Fibroblast of skin of scalp (primary cell): ENCODE measurements at places on chromosomes 12 and 14.

DNA sequence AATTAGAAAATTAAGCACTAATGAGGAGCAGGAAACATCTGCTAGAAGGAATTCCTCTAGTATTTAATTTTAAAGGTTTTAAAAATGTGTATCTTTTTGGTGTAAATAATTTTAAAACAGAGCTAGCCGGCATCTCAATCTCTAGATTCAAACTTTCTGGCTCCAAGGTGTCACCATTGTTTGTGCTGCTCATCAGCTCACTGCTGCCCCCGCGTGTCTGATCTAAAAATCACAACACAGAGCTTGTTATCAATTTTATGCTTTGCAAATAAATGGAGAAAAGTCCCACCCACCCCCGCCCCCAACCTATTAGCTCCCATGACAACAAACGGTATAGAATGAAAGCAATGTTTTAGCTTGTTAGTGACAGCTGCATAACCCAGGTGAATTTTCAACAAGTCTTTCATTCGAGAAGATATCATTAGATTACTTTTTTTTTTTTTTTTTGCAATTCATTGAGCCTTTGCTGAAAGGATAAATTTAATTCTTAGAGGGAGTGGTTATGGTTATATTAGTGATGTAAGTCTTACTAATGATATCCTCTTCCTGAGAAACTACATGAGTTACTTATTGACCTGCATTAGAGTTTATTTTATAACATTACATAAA lies 11.3 kb upstream of the ABHD12B start:
- peak; percentile 84 for DNase-seq

GRCh38 chr12:121096199-121096798 lies 36.4 kb upstream of the P2RX7 start:
- no peak for DNase-seq

DNA sequence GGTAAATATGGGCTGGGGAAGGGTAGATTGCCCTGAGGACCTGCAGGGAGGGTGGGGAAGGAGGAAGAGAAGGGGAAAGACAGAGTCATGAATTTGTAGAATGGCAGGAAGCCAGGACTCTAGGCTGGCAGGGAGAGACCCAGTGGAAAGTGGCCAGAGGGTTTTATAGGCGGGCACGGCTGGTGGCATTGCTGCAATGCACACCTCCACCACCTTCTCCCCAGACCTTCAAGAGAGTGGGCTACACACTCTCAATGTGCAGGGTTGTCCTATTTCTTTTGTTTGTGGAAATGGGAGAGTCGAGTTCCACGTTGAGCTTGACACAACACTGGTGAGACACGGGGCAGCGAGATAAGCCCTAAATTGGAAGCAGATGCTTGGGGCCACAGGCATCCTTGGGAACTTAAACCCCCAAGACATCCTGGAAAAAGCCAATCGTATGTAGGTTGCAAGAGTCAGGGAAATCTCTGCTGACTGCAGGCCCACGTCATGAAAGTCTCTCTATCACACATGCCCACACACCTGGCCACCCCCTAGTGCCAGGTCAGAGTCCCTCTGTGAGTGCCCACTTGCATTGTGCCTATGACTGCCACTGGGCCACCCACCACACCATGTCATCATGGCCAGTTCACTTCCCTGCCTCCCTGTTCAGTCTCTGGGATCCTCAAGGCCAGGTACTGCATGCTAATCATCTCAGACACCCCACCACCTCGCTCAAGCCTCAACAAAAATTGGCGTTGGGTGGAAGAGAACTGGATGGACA lies 38.0 kb upstream of the BDKRB2 start:
- peak; percentile 52 for DNase-seq

- DNase-seq = no peak
Measured at GRCh38 chr14:21090194-21090939, 8.1 kb downstream of the ZNF219 start.

- DNase-seq = peak; percentile 53
Measured at GRCh38 chr12:12684375-12685106, 11.4 kb downstream of the GPR19 start.

DNA sequence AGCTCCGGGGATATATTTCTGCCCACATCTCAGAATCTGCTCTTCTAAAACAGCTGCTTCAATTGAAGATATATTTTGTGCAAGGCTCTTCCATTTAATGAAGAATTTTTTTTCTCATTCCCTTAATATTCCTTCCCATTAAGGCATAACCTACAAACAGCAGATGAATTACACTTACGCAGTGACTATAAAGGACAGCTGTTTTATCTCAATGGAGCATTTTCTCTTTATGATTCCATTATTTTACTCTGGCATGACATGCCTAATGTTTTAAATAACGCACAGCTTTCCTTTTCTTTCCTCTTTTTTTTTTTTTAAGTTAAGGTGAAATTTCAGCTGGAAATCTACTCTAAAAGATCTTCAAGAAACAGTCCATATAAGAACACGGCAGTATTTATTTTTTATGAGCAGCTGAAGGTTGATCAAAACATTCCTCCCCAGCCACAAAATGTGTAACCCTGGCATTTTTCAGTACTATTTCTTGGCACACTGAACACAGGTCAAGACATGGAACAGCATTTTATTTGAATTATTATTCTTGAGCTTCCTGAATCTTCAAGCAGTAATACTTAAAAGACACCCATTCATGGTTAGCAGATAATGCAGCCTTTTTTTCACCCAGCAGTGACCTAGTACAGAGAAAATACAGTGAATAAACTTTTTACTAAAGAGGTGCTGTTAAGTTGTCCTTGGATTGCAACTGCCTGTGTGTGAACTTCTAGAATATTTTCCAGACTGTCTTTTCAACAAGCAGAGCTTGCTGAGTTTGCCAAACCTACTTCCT lies 118.1 kb upstream of the FOXN3 start:
- peak; percentile 23 for DNase-seq

DNA sequence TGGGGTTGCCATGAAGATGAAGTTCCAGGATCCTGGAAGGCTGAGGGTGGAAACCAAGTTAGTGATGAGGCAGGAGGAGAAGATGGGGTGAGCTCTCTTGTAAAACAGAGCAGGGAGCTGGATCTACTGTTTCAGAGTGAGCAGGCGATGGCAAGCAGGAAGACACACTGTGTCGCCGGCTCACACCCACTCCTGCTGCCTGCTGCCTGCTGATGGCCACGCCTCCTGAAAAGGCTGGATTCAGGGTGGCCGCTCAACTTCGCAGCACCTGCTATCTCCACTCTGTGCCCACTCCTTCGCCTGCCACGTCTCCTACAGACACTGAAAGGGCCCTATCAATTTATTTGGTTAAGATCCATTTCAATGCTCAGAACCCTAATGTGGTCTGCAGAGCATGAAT lies 96.1 kb downstream of the RBM19 start:
- DNase-seq = no peak

DNA sequence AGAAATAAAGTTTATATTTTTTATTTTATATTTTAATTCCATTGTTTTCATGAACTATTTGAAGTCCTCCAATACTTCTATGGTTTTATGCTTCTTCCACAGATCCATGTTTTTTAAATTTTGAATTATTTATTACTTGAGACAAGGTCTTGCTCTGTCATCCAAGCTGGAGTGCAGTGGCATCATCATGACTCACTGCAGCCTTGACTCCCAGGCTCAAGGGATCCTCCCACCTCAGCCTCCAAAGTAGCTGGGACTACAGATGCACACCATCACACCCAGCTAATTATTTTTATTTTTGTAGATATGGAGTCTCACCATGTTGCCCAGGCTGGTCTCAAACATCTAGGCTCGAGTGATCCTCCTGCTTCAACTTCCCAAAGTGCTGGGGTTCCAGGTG lies 28.8 kb upstream of the DLGAP5 start:
- no peak for DNase-seq

DNA sequence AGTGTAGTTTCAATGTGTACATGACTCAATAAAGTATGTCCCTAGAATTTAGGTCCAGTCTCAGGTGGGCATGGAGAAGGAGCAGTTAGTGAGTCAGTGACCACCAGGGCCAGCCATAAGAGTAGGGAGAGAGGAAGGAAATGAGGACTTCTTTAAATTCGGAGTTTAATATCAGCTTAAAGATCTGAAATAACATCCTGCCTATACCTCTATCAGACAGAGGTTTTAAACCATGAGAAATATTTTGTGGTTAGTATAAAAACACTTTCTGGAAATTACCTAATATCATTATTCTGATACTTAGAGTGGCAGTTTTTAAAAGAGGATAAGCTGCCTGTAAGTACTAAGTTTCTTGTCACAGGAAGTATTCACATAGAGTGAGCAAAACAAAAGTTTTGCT lies 61.7 kb upstream of the ST8SIA1 start:
- DNase-seq = no peak

- no peak for DNase-seq
Measured at GRCh38 chr12:40033242-40033630, 72.6 kb downstream of the SLC2A13 start.

GRCh38 chr12:77925536-77926108 lies 94.9 kb downstream of the NAV3 start:
- peak; percentile 95 for DNase-seq

DNA sequence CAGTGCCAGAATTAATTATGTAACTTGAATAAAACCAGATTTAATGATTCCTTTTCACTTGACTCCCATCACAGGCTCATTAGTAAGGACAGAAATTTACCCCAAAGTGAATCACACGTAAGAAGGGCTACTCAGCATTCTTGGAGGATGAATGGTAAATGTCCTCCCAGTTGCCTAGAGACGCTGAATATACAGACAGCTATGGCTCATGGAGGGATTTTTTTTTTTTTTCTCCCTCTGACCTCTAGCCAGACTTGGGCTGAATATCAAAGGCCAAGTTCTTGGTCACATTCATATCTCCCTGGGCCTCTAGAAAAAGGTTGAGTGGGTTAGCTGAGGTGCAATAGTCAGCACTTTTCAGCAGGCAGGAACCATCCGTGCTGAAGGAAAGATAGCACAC lies 77.5 kb downstream of the PHLDA1 start:
- DNase-seq = peak; percentile 94
